ENCODE measurements at places on chromosomes 2 and 18.

DNA sequence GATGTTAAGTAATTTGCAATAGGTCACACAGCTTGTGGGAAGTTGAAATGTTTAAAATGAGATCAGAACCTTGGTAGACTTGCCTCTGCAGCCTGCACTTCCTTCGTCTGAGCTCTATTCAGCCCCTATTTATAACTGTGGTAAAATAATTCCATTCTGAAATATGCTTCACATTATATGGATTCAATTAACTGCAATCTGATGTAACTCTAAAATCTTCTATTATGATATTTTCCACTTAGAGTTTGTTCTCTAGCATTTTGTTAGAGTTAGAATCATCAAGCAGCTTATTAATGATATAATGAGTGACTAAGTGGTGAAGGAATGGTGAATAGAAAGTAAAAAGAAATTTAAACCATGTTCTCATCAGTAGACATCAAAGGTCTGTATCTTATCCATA is 139.6 kb upstream of the ARHGAP28 start:
- DNase-seq, result no peak

DNA sequence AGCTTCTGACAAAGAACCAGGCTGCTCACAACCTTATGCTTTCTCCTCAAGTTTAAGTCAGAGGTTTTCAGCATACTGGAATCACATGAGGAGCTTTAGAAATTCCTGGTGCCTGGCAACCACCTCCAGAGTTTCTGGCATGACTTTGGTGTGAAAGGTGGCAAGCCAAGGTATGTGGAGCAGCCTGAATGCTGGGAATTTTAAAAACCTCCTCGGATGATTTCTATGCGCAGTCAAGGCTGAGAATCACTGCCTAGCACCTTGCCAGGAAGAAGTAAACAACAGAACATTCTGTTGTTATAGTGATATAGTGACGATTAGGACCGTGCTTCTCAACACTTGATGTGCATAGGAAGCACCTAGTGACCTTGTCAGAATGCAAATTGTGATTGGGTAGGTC is 11.7 kb downstream of the CCBE1 start:
- DNase-seq, result no peak

DNA sequence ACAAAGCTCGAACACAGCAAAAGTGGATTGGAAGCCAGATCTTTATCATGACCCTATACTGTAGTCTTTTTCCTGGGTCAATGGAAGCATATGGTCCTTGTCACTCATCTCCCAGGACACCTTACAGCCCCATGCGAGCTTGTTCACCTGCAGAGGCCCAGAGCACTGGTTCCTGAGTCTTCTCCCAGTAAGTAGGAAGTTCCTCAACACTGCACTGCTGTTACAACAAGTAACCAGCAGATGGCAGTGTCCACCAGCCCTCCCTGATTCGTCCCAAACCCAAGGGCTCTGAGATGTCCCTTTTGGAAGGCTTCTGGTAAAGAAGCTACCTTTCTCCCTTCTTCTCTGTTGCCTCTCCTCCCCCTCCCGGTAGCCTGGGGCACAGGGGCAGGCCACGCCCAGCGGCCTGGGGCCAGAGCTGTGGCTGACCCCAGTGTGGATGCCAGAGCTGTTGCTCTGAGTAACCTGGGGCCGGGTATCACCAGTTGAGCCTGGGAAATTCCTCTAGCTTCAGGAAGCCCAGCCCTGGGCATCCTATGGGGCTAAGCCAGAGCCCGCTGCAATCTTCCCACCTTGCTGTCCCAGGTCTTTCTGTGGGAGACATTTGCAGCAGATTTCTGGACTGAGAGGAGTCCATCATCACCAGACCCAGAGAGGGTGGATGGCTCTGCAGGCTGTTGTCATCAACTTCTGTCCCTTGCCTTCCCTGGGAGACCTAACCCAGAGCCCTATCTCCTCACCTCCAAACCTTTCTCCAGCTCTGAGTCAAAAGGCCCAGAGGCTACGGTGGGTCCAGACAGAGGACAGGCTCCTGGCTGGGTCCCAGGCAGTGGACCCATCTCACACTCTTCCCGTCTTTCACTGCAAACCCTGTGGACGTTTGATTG is 5.3 kb upstream of the GDF7 start:
- peak; percentile 67 for DNase-seq

DNA sequence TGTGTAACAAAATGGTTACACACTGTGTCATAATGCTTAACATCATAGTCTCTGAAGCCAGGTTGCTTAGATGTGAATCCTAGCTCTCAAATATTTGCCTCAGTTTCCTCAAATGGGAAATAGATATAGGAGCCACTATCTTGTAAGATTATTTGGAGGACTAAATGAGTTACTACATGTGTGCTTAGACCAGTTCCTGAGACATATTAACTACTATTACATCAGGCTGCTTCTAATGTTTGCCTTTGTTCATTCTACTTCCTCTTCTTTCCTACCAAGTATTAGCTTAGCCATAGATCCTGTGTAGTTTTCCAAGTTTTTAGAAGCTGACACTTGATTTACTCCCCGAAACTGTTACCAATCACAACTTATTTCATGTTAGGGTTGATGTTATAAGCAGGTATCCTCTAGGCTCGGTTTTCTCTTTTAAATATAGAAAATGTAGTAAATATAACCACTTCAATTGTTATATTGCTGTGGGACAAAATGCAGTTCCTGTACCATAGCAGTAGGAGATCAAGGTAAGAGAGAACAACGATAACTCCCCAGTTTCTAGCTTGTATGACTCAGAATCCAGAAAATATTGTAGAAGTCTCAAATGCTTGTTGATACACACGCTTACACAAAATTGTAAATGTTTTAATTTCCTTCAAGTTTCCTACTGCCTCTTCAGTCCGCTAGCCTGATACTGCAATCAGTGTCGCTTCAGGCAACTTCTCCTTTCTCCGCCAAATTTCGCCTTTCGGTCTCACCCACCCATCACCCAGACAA is 751 bp upstream of the DNAJC10 start:
- peak; percentile 59 for DNase-seq

DNA sequence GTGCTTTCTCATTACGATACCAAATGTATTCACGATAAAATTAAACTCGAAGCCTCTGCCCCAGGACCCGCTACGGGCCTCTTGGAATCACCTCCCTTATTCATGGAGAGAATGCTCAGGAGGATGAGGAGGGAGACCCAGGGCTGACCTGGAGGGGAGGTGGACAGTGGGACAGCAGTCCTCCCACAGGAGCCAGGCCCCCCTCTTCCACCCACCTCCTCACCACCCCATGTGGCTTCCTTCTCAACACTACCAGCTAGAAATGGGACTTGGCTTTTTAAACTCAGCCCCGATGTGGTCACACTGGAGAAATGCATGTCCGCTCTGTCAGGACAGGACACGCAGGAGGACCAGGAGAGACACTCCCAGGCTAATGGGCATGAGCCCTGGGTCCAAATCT is 147.9 kb upstream of the ID2 start:
- no peak for DNase-seq

GRCh38 chr2:236047886-236048540 is 120.2 kb downstream of the GBX2 start:
- DNase-seq, result no peak

DNA sequence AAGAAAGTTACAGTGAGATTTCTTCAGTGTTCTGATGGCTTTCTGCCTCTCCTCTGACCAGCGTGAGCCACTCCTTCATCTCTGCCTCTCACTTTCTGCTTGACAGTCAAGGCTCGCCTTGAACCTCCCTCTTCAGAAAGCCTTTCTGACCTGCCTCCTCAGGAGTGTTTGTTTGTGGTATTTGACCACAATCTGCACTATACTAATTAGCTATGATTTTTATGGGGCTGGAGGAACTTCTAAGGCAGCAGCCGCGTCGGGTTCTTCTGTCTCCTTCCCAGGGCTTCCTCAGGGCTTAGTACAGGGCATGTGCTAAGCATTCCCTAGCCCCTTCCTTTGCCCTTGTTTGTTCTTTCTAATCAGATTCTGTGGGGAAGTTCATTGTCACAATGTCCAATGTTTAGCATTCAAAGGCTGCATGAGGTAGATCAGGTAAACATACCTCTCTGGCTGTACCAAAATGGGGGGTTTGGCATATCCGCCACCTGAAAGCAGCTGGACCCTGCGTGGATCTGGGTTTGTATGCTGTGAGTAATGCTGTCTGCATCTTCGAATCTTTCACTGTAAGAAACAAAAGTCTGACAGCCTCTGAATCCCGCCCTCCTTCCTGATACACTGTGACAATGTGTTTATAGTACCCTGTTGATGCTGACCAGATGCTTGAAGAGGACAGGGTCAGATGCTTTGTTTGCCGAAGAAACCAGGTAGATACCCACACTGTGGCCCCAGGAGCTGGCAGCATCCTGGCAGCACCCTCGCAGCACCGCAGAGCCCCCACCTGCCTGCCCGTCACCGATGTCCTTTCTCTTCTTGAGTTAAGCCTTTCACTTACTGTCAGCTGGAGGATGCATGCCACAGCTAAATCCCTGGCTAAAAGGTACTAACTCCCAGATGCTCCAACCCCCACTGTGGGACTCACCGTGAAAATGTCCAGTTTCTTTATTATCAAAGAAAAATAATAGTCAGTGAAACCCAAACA is 260.8 kb upstream of the HDAC4 start:
- no peak for DNase-seq

GRCh38 chr2:132417430-132418035 is 928 bp downstream of the GPR39 start:
- DNase-seq, result no peak

- no peak for DNase-seq
Measured at GRCh38 chr2:148756292-148756975, 111.9 kb downstream of the EPC2 start.

DNA sequence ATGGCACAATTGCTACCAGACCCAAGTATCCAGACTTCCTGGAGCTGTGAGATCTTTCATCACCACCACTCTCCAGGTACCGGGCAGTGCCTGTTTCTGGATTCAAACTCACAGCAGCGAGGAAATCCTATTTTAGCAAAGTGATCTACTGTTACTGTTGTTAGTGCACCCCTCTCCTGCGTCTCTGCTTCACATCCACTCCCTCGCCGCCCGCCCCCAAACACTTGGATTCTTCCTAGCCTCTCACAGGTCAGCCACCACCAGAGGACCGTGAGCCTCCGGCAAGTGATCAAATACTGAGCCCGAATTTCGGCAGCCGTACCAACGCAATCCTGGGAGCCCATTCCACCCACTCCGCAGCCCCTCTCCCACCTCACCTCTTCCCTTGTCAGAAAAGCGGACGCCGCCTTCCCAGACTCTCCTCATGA is 519 bp downstream of the METTL4 start:
- peak; percentile 55 for DNase-seq

DNA sequence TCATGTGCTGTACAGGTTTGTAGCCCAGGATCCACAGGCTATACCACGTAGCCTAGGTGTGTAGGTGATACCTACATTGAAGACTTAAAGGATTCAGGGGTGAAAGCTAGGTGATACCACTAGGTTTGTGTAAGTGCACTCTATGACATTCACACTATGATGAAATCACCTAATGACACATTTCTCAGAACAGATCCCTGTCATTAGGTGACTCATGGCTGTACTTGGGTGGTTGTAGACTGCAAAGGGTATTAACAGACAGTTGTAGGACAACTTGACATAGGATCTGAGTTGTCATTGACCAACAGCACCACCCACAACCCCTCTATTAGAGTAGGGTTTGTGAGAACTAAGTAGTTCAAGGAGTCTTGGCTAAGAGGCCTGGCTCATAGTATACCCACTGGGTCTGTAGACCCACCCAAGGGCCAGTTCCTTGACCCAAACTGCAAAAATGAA is 27.7 kb upstream of the SMCHD1 start:
- DNase-seq, result peak; percentile 91

DNA sequence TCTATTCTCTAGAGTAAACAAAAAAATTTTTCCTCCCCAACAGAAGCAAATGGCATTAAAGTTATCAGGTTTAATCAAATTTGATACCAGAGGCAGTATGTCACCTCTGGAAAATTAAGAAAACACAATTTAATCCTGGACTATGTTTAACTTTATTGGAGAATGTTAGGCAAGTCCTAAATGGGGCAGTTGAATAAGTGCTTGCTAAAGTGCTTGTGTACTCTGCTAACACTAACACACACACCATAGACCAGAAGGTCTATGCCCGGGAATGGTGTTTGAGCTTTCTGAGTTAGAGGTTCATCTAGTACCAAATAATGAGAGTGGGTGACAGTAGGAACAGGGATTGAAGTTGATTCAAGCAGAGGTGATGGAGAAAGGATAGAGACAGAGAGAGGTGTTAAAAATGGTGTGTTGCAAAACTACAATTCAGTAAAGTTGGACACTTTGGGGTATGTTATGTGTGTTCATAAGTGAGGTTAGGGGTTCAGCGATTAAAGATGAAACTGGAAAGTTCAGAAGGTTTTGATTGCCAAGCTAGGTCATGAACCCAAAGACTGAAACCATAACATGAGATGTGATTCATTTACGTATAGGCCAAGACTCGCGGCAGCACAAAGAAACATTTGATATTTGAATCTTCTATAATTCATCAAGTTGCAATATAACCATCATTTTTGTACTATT is 40.5 kb upstream of the PEX13 start:
- DNase-seq, result no peak

DNA sequence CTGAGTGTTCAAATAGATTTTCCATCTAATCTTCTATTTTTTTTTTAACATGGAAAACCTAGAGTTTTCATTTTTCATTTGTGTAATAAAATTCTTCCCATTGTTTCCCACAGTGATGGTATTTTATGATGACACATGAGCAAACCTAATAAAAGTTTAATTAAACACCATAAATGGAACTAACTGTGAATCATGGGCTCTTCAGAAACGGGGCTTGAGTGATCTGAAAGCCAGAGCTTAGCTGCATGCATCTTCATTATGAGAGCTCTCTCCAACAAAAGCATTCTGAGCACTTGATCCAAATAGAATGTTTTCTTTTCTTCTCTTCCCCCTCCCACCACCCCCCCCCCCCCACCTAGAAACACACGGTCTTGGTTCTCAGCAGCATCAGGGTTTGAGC is 82.1 kb upstream of the REV1 start:
- DNase-seq, result no peak

Measured in inflammatory macrophage treated with lipopolysaccharide for 4 hours (primary cell).